Stimulated activated CD8-positive, alpha-beta memory T cell treated with anti-CD3 and anti-CD28 coated beads, Interleukin-4, amount 100 ng/mL, for 24 hours (primary cell): ENCODE measurements at places on chromosomes 12 and 14.

DNA sequence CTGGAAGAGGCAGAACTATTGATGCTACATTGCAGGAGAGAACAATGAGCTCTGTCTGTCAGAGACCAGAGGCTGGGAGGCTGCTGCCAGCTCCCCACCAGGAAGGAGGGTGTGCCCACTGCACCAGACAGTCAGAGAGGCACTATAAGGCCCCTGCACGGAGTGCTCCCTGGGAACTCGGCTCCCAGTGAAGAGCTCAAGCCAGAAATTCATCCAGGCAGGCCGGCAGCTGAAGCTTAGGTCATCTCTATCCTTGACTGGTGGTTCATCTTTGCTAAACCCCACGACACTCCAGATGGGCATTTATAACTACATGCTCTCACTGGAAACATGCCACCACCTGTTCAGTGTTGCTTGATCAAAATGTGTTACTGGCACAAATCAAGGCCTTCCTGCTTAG, 65.1 kb upstream of the GPATCH2L start:
- no peak for DNase-seq

- no peak for DNase-seq
Measured at GRCh38 chr12:26723379-26724308, 109.3 kb downstream of the ITPR2 start.

GRCh38 chr12:130041983-130042812, 120.1 kb upstream of the FZD10 start:
- peak; percentile 32 for DNase-seq

- no peak for DNase-seq
Measured at GRCh38 chr12:94704452-94705306, 54.3 kb upstream of the TMCC3 start.

DNA sequence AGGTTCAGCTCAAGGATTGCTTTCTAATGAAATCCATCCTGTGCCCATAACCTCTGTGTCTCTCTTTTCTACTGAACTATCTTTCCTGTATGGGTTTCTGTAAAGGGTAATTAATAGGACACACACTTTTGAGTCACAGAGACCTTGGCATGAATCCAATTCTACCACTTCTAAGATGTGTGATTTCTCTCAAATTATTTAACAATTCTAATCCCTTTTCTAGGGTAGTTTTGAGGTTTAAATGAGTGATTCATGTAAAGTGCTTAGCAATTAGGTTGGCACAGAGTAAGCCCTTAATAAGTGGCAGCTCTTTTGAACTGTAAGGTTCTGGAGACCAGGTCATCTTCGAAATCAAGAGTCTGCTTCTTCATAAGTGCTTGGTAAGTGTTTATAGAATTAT, 202.7 kb downstream of the RASSF9 start:
- no peak for DNase-seq

GRCh38 chr12:87796961-87797516, 232.2 kb downstream of the C12orf50 start:
- DNase-seq, result no peak

DNA sequence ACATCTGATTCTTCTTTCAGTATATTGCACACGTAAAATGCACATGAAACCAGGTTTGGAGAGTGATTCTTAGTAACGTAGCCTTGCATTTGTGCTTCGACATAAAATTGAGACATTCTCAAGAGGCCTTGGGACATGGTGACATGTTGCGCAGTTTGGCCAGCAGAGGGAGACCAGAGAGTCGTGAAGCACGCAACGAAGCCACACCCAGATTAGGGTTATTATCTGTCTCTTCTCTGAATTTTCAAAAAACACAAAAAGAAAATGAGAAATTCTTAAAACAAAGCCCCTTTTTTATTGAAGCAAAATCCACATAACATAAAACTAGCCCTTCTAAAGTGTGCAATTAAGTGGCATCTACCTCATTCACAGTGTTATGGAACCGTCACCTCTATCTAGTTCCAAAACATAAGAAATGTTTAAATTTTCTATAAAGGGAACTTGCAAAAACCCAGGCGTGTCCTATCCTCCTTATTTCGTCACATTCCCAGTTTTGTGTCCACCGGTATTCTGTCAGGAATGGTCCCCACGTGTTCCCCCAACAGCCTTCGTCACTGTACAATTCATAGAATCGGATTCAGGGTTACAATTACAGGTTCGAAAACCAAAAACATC, 108.8 kb upstream of the ATF7IP start:
- DNase-seq, result peak; percentile 49

DNA sequence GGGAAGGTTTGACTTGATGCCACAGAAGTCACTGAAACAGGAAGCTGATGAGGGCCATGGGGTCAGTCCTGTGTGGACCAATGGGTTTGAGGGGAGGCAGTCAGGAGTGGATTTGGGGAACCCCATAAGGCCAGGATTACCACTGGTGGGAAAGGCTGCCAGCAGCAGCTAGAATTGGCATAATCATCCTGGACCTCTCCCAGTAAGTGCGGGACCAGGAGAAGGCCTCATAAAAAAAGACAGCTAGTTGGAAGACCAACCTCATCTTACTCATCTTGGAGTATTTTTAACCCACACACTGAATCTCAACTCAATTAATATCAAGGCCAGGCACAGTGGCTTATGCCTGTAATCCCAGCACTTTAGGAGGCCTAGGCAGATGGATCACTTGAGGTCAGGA, 22.7 kb downstream of the TBX3 start:
- no peak for DNase-seq
